ENCODE measurements at places on chromosomes 6 and 20.

- DNase-seq, result no peak
Measured at GRCh38 chr6:118495485-118496280, 52.4 kb upstream of the PLN start.

- no peak for DNase-seq
Measured at GRCh38 chr6:35086636-35087360, 54.3 kb downstream of the TCP11 start.

DNA sequence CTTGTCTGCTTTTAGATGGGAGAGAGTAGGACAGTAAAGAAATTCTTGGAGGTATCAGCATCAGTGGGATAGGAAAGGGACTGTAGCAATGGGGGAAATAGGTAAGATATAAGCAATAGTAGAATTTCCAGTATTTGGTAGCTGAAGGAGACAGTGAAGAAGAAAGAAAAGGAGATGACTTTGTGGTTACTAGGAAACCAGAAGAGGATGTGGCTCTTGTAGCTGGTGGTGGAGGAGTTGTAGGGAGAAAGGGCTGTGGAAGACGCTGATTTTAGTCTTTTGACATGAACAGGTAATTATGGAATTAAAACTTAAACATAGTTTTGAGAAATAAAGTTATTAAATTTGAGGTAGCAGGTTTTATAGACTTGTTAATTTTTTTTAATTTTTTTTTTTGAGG lies 26.1 kb downstream of the SH3BGRL2 start:
- no peak for DNase-seq

DNA sequence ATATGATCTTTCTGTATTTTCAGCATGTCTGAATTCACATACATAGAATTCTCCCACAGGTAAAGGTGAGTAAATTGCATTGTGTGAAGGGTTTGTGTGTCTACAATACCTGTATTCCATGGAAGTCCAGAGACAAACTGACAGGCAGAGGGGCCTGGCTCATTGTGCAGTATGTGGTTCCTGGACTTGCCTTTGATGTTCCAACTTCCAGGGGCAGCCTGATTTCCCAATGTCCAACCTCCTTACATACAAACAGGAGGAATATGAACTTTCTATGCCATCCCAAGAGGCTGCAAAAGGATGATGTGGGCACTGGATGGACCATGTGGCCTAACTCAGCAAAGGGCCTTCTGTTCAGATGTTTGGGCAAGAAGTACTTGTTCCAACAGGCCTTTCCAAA lies 58.5 kb downstream of the LYRM4 start:
- no peak for DNase-seq

DNA sequence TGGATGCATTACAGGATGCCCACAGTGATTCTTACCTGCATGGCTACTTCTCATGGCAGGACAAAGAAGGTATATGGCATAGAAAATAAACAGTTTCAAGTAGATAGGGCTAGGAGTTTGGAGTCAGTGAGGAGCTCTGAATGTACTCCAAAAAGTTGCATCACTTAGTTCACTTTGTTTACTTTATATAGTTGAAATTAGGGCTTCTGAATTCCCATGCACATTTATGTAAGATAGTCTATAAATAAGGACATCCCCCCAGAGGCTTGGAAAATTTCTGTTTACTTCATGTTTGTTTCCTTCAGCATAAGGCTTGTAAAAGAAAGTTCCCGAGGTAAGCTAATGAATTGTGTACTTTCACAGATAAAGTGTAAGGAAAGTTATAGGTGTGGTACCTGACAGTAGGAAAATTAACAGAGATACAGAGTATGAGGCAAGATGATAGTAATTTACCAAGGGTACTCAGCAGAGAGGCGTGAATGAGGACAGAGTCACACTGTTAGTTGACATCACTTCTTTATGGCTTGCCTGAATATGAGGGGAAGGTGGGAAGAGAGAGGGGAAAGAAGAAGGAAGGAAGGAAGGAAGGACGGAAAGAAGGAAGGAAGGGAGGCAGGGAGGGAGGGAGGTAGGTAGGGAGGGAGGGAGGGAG lies 51.1 kb downstream of the ADTRP start:
- no peak for DNase-seq
